Activated B cell treated with CpG ODN at 0.5 μM for 24 hours (primary cell): ENCODE measurements at places on chromosomes 6 and 20.
A peak's percentile ranks its signal among the peaks of the same experiment; 100 is the strongest.

GRCh38 chr6:153489479-153489878, 358.4 kb upstream of the RGS17 start:
- no peak for DNase-seq

DNA sequence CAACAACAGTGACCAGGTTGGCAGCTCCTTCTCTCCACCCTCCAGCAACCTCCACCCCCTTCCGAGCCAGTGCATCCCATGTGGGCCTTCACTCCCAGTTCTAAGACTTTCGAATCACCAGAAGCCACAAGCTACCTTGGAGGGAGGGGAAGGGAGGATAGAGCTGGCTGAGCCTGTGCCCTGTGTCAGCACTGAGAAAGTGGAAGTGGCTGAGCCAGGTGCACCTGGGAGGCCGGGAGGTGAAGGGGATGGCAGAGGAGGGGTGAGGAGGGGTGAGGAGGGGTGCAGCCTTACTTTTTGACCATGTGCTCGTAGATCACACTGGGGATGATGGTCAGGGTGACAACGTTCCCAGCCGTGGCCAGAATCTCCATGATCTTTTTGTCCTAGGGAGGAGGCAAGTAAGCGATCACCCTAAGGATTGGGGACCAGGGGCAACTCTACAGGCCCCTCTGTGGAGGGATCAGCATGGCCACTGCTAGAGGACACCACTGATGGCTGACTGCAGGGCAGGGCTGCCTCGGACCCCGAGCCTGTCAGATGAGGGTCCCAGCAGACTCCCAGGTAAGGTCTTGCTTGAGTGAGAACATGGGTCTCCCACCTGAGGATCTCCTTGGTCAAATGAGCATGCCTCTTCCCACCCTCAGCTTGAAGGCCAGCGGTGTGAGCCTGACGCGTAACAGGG, 18.3 kb downstream of the SDCBP2 start:
- no peak for DNase-seq

DNA sequence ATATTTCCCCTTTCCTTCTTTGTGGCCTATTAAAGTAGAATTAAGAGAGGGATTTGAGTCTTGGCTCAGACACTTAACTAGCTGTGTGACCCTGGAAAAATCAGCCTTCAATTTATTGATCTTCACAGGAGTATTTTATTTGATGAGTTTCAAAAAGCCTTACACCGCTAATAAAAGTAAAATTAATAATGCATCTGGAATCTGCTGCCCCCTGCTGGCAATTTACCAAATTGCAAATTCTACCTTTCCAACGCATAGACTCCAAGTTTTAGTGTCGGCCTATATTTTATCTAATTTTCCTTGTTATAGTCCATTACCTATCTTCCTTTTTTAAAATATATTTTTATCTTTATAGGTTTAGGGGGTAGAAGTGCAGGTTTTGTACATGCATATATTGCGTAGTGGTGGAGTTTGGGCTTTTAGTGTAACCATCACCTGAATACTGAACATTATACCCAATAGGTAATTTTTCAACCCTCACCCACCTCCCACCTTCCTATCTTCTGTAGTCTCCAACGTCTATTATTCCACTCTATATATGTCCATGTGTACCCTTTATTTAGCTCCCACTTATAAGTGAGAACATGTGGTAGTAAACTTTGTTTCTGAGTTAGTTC, 46.3 kb downstream of the GOPC start:
- DNase-seq, result no peak

GRCh38 chr6:11113038-11113437, 1.5 kb upstream of the ERVFRD-1 start:
- no peak for DNase-seq

- no peak for DNase-seq
Observed at GRCh38 chr20:46204594-46205186, 86.6 kb downstream of the CD40 start.

DNA sequence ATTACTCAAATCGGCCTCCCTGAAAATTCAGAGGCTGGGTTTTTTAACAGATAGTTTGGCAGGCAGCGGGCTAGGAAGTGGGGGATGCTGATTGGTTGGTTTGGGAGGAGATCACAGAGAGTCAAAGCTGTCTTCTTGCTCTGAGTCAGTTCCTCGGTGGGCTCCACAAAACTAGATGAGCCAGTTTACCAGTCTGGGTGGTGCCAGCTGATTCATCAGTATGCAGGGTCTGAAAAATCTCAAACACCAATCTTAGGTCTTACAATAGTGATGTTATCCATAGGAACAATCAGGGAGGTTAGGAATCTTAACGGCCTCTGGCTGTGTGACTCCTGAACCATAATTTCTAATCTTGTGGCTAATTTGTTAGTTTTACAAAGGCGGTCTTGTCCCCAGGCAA, 190.7 kb downstream of the C6orf118 start:
- DNase-seq, result no peak

- no peak for DNase-seq
Observed at GRCh38 chr20:17538517-17539170, 7.5 kb upstream of the BFSP1 start.

GRCh38 chr20:64111841-64112641, 4.7 kb upstream of the NPBWR2 start:
- peak; percentile 13 for DNase-seq

DNA sequence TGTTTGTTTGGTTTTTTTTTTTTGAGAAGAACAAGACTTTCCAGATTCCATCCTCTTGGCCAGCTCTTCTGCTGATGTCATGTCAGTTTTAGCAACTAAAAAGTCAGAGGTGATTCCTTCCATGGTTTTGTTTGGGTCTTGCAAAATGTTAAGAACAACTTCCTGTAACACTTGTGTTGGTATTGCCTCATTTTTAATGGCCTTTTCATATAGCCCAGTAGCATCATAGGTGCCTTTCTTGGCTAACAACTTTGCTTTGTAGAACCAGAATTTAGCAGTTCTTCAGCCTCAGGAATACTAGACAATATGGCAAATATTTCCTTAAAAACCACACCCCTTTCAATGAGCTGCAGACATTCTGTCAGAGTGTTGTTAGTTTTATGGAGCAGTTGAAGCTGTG, 99.5 kb upstream of the SIRPG start:
- no peak for DNase-seq

GRCh38 chr20:33868595-33868994, 57.4 kb downstream of the CHMP4B start:
- DNase-seq, result no peak

DNA sequence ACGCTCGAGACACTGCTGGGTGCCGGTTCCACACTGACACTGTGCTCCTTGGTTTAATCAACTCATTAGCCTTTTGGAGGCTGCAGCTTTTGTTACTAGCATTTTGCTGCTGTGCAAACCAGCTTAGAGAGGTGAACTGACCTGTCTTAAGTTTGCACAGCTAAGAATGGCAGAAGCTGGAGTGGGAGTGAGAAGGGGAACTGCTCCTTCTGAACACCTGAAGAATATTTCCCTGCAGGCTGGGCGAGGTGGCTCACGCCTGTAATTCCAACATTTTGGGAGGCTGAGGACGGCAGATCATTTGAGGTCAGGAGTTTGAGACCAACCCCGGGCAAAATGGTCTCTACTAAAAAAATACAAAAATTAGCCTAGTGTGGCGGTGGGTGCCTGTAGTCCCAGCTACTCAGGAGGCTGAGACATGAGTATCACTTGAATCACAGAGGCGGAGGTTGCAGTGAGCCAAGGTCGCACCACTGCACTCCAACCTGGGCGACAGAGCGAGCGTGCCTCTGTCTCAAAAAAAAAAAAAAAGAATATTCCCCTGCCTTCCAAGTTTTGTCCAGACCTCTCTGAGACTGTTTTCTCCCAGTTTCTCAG, 5.0 kb downstream of the CEBPB start:
- no peak for DNase-seq

- DNase-seq, result no peak
Observed at GRCh38 chr6:159089909-159090308, 45.1 kb upstream of the TAGAP start.

GRCh38 chr6:149075616-149076354, 241.7 kb upstream of the TAB2 start:
- no peak for DNase-seq

- DNase-seq, result no peak
Observed at GRCh38 chr20:24871480-24872213, 77.4 kb upstream of the CST7 start.

DNA sequence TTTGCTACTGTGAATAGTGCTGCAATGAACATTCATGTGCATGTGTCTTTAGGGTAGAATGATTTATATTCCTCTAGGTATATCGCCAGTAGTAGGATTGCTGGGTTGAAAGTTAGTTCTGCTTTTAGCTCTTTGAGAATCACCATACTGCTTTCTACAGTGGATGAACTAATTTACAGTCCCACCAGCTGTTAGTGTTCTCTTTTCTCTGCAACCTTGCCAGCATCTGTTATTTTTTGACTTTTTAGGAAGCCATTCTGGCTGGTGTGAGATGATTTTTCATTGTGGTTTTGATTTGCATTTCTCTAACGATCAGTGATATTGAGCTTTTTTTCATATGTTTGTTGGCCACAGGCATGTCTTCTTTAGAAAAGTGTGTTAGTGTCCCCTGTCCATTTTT, 40.0 kb downstream of the PLG start:
- no peak for DNase-seq

GRCh38 chr6:151858294-151858693, 50.8 kb downstream of the ESR1 start:
- no peak for DNase-seq

DNA sequence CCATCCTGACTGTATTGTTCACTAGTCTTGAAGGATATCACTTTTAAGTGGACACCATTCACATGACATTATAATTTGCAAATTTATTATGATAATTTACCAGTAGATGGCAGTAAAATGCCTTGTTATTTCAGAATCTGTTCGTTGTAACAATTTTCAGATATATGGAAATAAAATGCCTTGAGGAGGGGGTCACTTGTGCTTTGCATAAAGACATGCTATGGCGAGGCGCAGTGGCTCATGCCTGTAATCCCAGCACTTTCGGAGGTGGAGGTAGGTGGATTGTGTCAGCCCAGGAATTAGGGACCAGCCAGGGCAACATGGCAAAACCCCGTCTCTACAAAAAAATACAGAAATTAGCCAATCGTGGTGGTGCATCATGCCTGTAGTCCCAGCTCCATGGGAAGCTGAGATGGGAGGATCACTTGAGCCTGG, 9.0 kb upstream of the NCOA6 start:
- DNase-seq, result no peak

- no peak for DNase-seq
Observed at GRCh38 chr20:51417250-51418136, 125.0 kb downstream of the NFATC2 start.

DNA sequence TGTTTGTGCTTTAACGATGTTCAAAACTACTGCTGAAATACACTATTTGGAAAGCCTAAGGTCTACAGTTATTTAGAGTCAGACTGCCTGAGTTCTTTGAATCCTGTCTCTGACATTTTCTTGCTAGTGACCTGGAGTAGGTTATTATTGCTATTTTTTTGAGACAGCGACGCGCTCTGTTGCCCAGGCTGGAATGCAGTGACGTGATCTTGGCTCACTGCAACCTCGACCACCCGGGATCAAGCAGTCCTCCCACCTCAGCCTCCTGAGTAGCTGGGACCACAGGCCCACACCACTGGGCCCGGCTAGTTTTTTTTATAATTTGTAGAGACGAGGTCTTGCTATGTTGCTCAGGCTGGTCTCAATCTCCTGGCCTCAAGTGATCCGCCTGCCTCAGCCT, 96.6 kb downstream of the TIAM2 start:
- DNase-seq, result no peak

GRCh38 chr6:156464100-156464878, 312.9 kb upstream of the ARID1B start:
- DNase-seq, result no peak

- DNase-seq, result no peak
Observed at GRCh38 chr20:44478206-44478605, 2.5 kb downstream of the TTPAL start.

DNA sequence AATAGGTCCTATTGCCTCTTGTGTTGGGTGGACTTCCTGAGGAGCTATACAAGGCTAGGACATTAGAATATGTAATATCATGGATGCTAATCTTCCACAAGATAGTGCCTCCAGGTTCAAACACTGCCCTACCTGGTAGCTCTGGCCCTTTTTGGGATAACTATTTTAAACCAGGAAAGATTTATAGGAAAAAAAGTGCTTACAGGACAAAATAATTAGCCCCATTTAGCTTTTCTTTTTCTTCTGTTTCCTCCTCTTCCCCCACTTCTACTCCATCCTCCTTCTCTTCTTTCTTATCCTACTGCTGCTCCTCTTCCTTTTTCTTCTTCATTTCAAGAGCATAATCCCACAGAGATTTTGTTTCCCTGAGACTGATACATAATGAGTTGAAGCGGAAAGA, 967.4 kb downstream of the PHF3 start:
- DNase-seq, result no peak

GRCh38 chr6:167130008-167130677, 7.2 kb downstream of the CCR6 start:
- no peak for DNase-seq

GRCh38 chr6:91575032-91575431, 988.2 kb upstream of the MAP3K7 start:
- DNase-seq, result no peak

DNA sequence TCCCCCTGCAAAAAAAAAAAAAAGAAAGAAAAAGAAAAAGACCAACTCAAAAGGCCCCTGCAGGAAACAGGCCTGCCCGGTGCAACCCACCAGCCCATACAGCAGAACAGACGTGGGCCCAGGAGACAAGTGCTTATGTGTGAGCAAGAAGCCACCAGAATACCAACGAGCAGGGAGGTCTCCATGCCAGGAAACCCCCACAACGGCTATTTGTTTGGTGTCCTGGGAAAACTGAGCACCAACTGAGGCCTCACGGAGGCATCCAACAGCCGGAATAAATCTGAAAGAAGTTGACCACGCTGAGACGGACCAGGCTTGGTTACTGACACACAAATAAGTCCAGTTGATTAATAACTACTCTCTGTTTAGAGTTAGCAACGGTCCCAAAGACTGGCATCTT, 29.7 kb downstream of the PTPRT start:
- no peak for DNase-seq

DNA sequence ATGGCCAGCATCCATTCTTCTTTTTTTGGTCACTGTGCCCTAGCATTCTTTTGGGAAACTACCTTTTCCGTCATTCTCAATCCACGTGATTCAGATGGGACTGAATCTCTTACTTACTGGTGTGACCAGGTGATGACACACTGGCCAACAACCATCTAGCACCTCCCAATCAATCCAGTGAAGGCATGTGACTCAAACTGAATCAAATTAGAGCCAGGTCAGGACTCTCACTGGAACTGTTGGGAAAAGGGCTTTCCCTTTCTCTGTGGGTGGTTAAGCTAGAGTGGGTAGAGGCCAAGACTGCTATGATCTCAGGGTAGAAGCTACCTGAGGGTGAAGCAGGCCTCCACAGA, 36.2 kb upstream of the ZMYND8 start:
- DNase-seq, result no peak

- no peak for DNase-seq
Observed at GRCh38 chr6:154229786-154230185, 126.8 kb downstream of the IPCEF1 start.
